ENCODE measurements at places on chromosomes 11 and 22.

- no peaks in the 10 kb centered on the region for H3K4me1 ChIP-seq
- H3K4me3 ChIP-seq: no peak overlapping the region
- DNase-seq: no peak
- no peak overlapping the region for H3K27ac ChIP-seq
Observed at GRCh38 chr22:31615940-31616314, 46.1 kb downstream of the PISD start.

GRCh38 chr11:35954205-35954604 is 10.3 kb downstream of the LDLRAD3 start:
- no peaks in the 10 kb centered on the region for H3K36me3 ChIP-seq
- H3K27ac ChIP-seq: no peak overlapping the region
- no peak for DNase-seq
- H3K27me3 ChIP-seq: no peaks in the 10 kb centered on the region
- H3K4me1 ChIP-seq: no peaks in the 10 kb centered on the region

DNA sequence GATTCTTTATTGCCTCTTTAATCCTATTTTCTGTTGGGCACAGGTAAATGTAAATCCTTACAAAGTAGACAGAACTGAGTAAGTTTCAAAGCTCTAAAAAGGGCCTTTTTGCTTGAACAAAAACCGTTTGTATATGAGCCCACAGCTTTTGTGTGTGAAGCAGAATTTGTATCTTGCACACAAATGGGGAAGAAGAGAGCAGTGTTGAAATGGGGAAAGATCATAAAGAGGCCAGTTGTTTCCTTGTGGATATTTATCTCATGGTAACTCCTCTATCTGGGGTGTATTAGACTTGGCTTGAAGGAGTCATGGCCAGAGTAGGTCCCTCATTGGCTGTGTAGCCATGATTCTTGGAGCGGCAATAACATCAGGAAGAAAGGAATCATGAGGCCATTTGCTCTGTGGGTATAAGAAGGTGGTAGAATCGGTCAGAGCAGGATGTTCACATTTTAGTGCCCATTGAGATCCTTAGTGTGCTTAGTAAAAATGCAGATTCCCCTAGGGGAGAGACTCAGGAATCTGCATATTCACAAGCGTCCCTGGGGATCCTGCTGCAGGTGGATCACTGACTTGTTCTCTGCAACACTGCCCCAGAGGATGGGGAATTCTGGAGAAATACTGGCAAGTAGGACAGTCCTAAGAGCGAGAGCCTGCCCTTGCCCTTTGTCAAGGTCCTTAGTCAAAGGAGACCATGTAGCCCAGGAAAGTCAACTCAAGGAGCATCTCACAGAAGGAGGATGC is 126.5 kb downstream of the LDLRAD3 start:
- no peak for DNase-seq
- no peaks in the 10 kb centered on the region for H3K36me3 ChIP-seq
- H3K27me3 ChIP-seq: no peaks in the 10 kb centered on the region
- H3K4me3 ChIP-seq: no peak overlapping the region
- H3K4me1 ChIP-seq: peaks cover 20% of the 10 kb centered on the region

DNA sequence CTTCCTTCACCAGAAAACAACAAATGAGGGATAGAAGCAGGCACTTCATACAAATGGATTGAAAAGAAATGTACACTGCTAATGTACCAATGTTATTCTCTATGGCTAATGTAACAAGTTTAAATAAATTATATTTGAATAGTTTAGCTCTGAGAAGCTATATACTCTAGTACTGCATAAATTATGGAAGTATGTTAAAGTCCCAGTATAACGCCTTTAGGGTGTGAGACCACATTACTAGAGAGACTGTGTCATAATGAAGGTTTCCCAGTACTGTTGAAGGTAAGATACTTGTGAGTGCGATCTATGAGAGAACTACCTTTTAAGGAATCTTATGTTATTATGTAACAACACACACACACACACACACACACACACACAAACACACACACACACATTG is 39.8 kb upstream of the GAB2 start:
- no peaks in the 10 kb centered on the region for H3K27me3 ChIP-seq
- H3K4me3 ChIP-seq: no peak overlapping the region
- no peak overlapping the region for H3K27ac ChIP-seq
- H3K4me1 ChIP-seq: peaks cover 12% of the 10 kb centered on the region

- peak; percentile 29 for DNase-seq
- H3K27me3 ChIP-seq: no peaks in the 10 kb centered on the region
- H3K27ac ChIP-seq: no peak overlapping the region
- peaks cover 21% of the 10 kb centered on the region for H3K4me1 ChIP-seq
- no peak overlapping the region for H3K4me3 ChIP-seq
Observed at GRCh38 chr11:101912823-101913284, 2.0 kb upstream of the CEP126 start.

All from GM23248 (cell line).